ENCODE measurements at places on chromosomes 16 and 17. TPM values are rescaled to one million over a fixed set of nuclear protein-coding genes. Genes with fewer than 3 reads are reported as not detected.

CCL4L2 gene
- not detected for total RNA-seq

- H3K4me3 ChIP-seq: no peak overlapping the region
- peaks cover 4% of the 10 kb centered on the region for H3K4me1 ChIP-seq
- no peak for DNase-seq
These were observed 5.5 kb downstream of the TVP23A start for GRCh38 chr16:10813099-10813455.

- H3K36me3 ChIP-seq: peaks cover 5% of the 10 kb centered on the region
- no peak for DNase-seq
- peaks cover 19% of the 10 kb centered on the region for H3K4me1 ChIP-seq
These were observed 120.9 kb downstream of the PRKCA start for GRCh38 chr17:66423056-66423955.

DLX4 gene
- total RNA-seq: 10.4 TPM

GRCh38 chr16:12341423-12341822 is 364.9 kb downstream of the SNX29 start:
- H3K27ac ChIP-seq: no peak overlapping the region
- no peaks in the 10 kb centered on the region for H3K36me3 ChIP-seq
- H3K27me3 ChIP-seq: no peaks in the 10 kb centered on the region
- no peak overlapping the region for H3K4me3 ChIP-seq
- no peak for DNase-seq

DNA sequence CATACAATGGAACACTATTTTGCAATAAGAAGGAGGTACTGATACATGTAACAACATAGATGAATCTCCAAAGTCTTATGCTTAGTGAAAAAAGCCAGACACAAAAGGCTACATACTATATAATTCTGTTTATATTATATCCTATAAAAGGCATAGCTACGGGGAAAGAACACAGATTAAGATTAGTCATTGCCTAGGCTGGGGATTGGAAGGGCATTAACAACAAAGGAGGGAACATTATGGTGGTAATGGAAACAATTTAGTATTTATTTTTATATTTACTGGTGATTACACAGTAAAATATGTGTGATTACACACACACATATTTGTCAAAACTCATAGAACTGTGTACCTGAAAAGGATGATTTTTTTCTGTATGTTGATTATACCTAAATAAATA is 278.1 kb downstream of the ZFHX3 start:
- peaks cover 17% of the 10 kb centered on the region for H3K4me1 ChIP-seq
- H3K27me3 ChIP-seq: no peaks in the 10 kb centered on the region
- H3K36me3 ChIP-seq: peaks cover 13% of the 10 kb centered on the region
- DNase-seq: no peak

NOG gene
- 13.7 TPM for total RNA-seq
